ENCODE measurements at places on chromosomes 1 and 21.

- DNase-seq = no peak
Measured at GRCh38 chr1:245687152-245687635, 532.4 kb downstream of the KIF26B start.

DNA sequence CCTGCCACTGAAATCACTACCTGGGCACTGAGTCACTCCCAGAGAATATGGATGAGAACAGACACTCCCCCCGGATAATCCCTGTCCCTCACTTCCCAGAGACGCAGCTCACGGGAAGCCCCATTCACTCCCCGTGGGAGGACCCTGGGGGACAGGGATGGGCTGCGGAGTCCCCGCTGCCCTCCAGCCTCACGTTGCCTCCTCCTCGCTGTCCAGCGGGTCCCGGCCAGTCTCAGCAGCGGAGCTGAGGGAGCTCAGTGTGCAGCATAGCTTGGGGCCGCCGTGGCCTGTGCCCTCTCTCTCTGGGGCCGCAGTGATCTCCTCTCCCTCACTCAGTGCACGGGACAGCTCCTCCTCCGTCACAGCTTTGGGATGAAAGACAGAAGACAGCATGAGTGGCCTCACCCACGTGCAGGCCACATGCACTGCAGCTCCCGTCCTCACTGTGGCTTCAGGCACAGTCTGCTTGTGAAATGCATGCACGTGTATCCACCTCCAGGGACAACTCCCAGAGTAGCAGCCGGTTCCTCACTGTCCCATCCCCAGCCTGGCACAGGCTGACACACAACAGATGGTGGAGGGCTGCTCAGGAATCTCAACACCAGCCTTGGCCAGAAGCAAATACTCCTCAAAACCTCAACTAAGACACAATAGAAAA lies 7.4 kb downstream of the CFAP410 start:
- no peak for DNase-seq

- DNase-seq = no peak
Measured at GRCh38 chr1:229664133-229664689, 38.2 kb downstream of the URB2 start.

DNA sequence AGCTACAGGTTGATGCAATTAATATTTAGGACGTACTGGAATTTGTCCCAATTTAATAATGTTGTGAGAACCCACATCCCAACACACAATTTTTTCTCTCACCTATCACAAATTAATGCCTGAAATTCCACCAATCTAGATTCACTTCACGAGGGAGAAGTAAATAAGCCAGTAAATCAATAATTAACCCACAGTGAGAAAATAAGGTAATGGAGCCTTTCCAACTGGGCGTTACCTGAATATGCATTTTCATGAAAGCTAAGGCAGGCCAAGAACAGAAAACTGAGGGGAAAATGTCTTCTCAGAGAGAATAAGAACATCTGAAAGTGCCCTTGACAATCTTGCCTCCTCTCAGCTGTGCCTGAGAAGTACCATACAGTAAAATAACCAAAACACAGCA lies 240.8 kb upstream of the NR5A2 start:
- no peak for DNase-seq

GRCh38 chr1:6795661-6796060 lies 10.4 kb downstream of the CAMTA1 start:
- DNase-seq = no peak

DNA sequence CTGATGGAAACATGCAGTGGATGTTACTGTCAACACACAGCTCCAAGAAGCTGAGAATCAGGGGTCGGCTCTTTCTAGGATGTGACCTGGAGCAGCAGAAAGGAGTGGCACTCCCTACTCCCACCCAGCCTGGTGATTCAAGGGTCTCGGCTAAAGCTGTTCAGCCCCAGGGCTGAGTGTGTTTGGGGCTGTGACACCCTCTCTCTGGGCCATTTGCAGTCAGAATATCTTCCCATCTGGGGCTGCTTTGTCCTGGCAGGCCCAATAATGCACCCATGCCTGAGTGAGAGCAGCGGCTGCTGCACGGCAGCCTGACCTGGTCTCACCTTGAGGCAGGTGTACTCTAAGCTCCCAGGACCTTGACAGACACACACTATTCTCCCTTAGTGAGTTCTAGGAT lies 52.5 kb upstream of the AJAP1 start:
- DNase-seq = no peak

DNA sequence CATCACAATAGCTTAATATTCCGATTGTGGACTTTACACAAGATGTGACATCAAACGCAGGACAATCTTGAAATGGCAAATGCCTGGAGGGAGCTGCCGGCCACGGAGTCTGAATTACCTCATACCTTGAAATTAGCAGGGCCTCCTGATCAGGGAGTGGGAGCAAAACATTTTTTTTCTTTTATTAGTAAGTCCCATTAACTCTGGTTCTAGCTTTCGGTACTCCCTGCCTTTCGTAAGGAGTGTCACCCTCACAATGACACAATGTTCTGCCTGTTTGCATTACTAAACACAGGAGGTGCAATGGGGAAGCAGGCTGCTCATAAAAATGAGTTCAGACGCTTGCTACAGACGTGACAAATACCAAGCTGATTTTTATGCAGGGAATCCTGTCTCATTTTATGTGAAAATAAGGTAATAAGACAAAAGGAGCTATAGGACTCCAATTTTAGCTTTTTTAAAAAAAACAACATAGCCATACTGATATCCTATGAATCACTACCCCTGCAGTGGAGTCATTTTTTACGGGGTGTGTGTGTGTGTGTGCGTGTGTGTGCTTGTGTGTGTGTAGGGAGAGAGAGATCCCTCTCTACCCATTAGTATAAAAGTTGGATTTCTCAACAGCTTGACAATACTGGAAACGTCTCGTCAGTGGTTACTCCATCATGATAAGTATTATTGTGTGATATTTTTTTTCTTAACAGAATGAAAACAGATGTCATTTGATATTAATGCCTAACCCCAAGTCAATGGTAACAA lies 205.1 kb upstream of the RUNX1 start:
- no peak for DNase-seq

DNA sequence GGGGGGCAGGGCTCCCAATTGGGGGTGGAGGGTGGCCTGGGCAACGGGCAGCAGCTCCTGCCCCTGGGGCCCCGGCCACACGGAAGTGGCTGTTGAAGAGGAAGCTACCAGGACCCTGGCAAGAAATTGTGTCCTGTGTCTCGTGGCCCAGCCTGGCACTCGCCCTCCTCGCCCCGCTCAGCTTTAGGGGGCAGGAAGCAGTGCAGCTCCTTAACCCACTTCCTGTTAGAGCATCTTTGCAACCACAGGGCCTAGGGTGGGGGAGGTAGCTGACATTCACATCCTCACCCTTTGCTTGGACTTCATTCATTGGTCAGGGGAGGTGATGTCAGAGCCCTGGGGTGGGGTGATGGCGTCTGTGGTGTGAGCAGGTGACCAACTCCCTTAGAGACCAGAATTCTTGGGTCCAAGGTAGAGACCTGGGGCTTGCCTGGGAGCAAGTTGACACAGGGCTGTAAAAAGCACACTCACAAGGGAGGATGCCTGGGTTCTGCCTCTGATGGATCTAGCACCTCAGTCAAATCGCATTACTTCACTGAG lies at the start of gene ARHGAP30:
ARHGAP30 (minus strand) TSS at position 161 of the 540 bp plus-strand sequence. CDS start 267 bp downstream, outside the sequence.
- DNase-seq = peak; percentile 72

- DNase-seq = no peak
Measured at GRCh38 chr1:204868340-204868700, 2.3 kb upstream of the NFASC start.

- DNase-seq = no peak
Measured at GRCh38 chr1:2611031-2611501, 21.8 kb downstream of the MMEL1 start.
